ENCODE measurements at places on chromosomes 1 and 21. TPM values are rescaled to one million over a fixed set of nuclear protein-coding genes. Genes with fewer than 3 reads are reported as not detected.

Gene DENND1B
- 3.0 TPM for total RNA-seq

Gene SELL
- 0.20 TPM for total RNA-seq

Gene OR2L13
- total RNA-seq: not detected

Gene UBE2U
- total RNA-seq: not detected

Gene CYP4A22
- not detected for total RNA-seq

Gene SPRR4
- total RNA-seq: not detected

Gene BSDC1
- 20.6 TPM for total RNA-seq

Gene KANK4
- 0.32 TPM for total RNA-seq

Gene IGFN1
- 0.74 TPM for total RNA-seq

Gene FAM163A
- not detected for total RNA-seq

Gene PRAMEF26
- total RNA-seq: not detected

Gene G0S2
- 4.3 TPM for total RNA-seq

Gene LCE3E
- not detected for total RNA-seq

Gene GJC2
- 0.47 TPM for total RNA-seq

Gene HES3
- not detected for total RNA-seq

Gene S100B
- not detected for total RNA-seq

Gene TNFAIP8L2
- total RNA-seq: not detected

Gene ALG14
- 8.1 TPM for total RNA-seq

Gene LCE2C
- total RNA-seq: not detected

Gene TTC22
- total RNA-seq: not detected

Gene ELF3
- total RNA-seq: 157 TPM

Gene KCNE2
- not detected for total RNA-seq

Measured in A549 treated with Hydrocortisone at 1 μM for 4 hours (cell line).